ENCODE measurements at places on chromosomes 7 and 10. TPM values are rescaled to one million over a fixed set of nuclear protein-coding genes. Genes with fewer than 3 reads are reported as not detected.

DNAJC9 gene
- 20.0 TPM for polyA plus RNA-seq

PRPS1L1 gene
- not detected for polyA plus RNA-seq

CABCOCO1 gene
- 0.19 TPM for polyA plus RNA-seq

SIRT1 gene
- 9.5 TPM for polyA plus RNA-seq

TMEM236 gene
- polyA plus RNA-seq = not detected

INHBA gene
- 60.2 TPM for polyA plus RNA-seq

TECPR1 gene
- polyA plus RNA-seq = 10.6 TPM
